Kidney (tissue), 22 donors: ENCODE measurements at places on chromosomes 16 and 17. TPM values are rescaled to one million over a fixed set of nuclear protein-coding genes. Genes with fewer than 3 reads are reported as not detected.

Gene PRSS27
- total RNA-seq = 2.1 TPM

Gene HES7
- total RNA-seq = 0.25 TPM

DNA sequence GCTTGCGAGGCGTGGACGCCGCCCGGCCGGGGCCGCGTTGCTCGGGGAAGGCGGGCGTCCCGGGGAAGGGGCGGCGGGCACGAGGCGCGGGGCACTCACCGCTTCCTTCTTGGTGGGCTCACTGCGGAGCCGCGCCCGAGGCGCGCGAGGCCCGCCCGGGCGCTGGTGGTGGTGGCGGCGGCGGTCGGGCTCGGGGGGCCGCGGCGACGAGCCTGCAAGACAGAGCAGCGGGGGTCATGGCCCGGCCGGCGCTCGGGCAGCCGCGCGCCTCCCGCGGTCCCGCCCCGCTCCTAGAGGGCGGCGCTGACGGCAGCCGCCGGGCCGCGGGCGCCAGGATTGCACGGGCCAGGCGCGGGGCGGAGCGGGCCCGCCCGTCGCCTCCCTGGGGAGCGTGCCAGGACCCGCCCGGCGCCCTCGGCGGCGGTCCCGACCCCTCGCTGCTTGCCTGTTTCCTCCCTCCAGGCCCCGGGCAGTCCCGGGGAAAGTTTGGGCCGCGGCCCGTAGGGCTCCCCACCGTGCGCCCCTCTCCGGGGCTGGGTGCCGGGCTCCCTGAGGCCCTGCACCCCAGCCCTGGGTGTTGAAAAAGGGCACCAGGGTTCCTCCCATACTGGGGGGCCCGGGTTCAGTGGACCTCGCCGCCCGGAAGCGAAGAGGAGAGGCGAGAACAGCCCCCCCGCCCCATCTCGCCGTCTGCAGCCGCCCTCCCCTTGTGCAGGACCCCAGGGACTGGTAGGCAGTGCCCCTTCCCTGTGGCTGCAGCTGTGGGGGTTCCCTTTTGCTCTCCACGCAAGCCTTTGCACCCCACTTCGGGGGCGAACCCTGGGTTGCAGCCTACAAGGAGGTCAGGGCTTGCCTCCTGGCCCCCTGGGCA lies at the start of gene C16orf74:
Gene C16orf74 (minus strand): TSS at position 270 of the 871 bp plus-strand sequence. CDS start 15,879 bp downstream, outside the sequence.
- peak within 1 kb of the TSS; percentile 47 for H3K4me3 ChIP-seq
- no peak within 1 kb of the TSS for H3K27ac ChIP-seq
- DNase-seq = peak; percentile 69
- H3K36me3 ChIP-seq = no peaks in the 10 kb centered on the region
- no peaks in the 10 kb centered on the region for H3K4me1 ChIP-seq

DNA sequence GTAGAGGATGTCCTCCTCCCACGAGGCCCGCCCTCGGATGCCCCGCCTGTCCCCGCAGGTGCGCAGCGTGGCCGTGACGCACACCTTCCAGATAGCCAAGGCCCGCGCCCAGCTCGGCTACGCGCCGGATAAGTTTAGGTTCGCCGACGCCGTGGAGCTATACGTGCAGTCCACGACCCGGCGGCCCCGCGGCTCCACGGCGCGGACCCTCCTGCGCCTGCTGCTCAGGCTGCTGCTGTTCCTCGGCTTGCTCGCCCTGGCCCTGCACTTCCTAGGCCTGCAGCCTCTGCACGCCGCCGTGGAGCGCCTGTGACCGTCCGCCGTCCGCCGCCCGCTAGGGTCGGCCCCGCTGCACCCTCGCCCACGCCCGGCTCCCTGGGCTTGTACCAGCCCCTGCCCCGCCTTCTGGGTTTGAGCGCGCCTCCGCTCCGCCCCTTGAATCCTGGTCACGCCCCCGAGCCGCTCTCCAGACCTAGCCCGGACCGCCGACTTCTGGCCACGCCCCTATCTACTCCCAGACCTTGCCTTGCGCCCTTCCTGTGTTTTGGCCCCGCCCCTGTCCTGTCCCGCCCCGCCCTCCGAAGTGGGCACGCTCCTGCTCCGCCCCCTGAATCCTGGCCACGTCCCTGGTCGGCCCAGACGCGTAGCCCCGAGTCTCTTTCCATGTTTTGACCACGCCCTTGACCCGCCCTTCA lies 15.8 kb upstream of the EEF2K start:
- peak overlapping the region; percentile 86 for H3K27ac ChIP-seq
- H3K4me3 ChIP-seq = peak overlapping the region; percentile 29
- no peaks in the 10 kb centered on the region for H3K36me3 ChIP-seq
- peak; percentile 100 for DNase-seq
- H3K27me3 ChIP-seq = no peaks in the 10 kb centered on the region
- peaks cover 26% of the 10 kb centered on the region for H3K4me1 ChIP-seq

- peaks cover 7% of the 10 kb centered on the region for H3K4me1 ChIP-seq
- no peak for DNase-seq
- no peak overlapping the region for H3K4me3 ChIP-seq
- H3K36me3 ChIP-seq = no peaks in the 10 kb centered on the region
- H3K27me3 ChIP-seq = no peaks in the 10 kb centered on the region
- no peak overlapping the region for H3K27ac ChIP-seq
Measured at GRCh38 chr17:79071161-79071740, 3.4 kb upstream of the ENGASE start.

DNA sequence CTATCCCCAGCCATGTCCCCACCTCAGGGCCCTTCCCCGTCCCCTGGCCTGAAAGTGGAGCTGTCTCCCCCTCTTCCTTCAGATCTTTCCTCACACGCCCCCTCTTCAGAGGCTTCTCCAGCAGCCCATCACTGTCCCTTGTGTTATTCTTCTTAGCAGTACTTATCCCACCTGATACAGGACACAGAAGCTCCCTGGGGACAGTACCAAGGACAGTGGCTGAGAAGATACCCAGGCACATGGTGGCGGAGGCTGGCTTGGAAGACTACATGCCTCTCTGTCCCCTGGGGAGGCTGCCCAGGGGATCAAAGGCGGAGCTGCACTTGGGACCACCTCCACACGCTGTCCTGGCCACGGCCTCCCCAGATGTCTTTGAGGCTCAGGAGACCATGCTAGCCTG lies 23.9 kb downstream of the HSD11B2 start:
- H3K4me1 ChIP-seq = peaks cover 54% of the 10 kb centered on the region
- no peaks in the 10 kb centered on the region for H3K27me3 ChIP-seq
- peaks cover 10% of the 10 kb centered on the region for H3K36me3 ChIP-seq
- no peak overlapping the region for H3K27ac ChIP-seq
- H3K4me3 ChIP-seq = no peak overlapping the region
- no peak for DNase-seq

DNA sequence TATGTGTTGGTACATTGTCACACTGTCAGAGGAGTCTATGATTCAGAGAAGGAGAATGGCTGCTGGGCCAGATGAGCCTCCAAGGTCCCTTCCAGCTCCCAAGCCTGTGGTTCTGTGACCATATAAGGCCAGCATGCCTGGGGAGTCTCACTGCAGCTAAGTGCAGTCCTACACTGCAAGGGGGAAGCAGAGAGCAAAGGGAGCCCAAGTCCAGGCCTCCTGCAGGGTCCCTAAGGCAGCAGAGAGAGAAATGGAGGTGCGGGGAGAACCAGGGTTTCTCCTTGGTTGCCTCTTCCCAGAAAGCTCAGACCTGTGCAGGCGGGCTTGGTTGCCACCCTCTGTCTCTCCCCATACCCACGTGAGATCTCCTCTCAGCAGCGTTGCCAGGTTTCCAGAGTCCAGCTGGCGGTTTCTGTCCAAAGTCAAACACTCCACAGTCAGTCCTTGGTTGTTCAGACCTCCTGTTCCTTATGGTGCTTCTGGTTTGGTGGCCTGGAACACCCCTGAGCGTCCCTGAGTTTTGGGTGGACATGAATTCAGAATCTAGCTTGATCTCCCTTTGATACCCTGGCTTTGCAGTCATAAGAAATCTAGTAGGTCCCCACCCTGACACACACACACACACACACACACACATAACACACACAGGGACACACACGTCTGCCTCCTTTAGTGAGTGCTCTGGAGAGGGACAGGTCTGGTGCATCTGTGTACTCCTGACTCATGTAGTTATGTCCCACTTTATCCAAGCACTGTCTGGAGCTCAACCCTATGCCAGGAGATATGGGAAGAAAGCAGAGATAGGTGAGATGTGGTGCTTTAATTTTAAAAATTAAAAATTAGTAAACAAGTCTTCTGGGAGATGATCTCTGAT lies 78.8 kb downstream of the GNAO1 start:
- peak; percentile 57 for DNase-seq
- no peak overlapping the region for H3K27ac ChIP-seq
- H3K4me3 ChIP-seq = no peak overlapping the region
- H3K36me3 ChIP-seq = no peaks in the 10 kb centered on the region
- H3K27me3 ChIP-seq = no peaks in the 10 kb centered on the region
- no peaks in the 10 kb centered on the region for H3K4me1 ChIP-seq

- H3K4me3 ChIP-seq = no peak overlapping the region
- no peak for DNase-seq
- no peaks in the 10 kb centered on the region for H3K27me3 ChIP-seq
- H3K36me3 ChIP-seq = no peaks in the 10 kb centered on the region
- H3K27ac ChIP-seq = no peak overlapping the region
- H3K4me1 ChIP-seq = no peaks in the 10 kb centered on the region
Measured at GRCh38 chr17:63156986-63157385, 191.0 kb downstream of the TANC2 start.
